ENCODE measurements at places on chromosomes 6 and 20.

DNA sequence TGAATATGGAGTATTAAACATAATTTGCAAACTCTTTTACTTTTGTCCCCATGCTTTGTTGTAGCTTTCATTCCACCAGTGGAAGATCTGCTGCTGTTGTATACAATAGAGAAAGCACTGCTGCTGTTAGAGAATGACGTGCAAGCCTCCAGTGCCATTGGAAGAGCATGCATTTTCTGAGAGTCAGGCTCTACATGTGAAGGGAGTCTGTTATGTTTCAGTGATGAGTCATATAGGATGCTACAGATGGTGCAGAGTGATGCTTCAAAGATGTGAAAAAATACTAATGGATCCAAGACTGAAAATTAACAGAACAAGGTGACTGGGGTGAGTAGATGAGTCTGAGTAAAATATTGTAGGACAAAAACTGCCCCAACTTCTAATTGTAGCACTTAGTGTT, 22.4 kb upstream of the BACH2 start:
- DNase-seq, result no peak

DNA sequence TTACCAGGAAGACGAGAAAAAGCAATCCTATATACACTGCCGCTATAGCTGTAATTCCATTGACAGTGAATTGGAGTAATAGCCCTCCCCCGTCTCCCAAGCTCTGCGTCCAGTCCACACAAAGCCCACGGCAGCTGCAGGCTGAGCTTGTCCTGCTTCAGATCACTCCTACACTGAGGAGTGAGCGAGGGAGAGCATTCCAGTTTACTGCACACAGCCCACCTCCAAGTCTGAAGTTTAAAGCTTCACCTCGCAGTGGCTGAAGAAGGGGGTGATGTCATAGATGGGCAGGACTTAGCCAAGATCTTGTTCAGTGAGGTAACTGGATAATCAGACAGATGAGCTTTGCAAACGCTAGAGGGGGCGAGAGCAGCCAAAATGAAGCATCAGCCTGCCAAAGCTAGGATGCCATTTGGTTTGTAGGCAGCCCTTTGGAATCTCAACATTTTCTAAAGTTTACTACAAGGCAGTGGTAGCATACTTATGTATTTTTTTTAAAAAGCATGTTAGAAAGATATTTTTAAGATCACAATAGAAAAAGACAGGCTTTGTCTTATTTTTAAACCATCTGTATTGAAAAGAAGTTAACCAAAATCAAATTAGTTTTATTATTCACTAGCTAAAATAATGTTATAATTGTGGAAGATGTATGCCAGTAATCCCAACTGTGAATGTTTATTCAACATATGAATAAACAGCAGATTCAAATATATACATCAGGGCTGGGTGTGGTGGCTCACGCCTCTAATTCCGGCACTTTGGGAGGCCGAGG, at the start of gene FLRT3:
Gene FLRT3, minus strand, starts transcription at position 213 of the 772 bp plus-strand sequence. CDS start 10,106 bp downstream, outside the sequence.
- peak; percentile 99 for DNase-seq

DNA sequence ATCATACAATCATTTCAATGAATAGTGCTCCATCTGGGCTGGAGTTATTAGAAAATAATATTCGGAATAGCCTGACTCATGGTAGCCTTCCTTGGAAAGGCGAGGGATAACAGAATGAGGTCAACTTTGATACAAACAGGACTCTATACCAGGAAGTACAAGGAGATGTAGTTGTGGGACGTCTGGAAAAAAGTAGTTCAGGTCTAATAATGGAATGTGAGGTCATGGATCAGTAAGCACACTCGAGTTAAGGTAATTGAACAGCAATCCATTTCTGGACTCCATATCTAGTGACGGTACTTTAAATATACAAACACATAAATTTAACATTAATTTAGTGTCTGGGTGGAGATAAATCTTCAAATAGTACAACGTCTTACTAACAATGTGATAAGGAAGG, 1204.0 kb upstream of the ADGRB3 start:
- DNase-seq, result no peak

GRCh38 chr6:41536795-41537758, 9.1 kb upstream of the FOXP4 start:
- no peak for DNase-seq

GRCh38 chr6:46217671-46218131, 46.9 kb upstream of the ENPP5 start:
- no peak for DNase-seq

GRCh38 chr20:33859157-33859695, 48.1 kb downstream of the CHMP4B start:
- DNase-seq, result no peak

DNA sequence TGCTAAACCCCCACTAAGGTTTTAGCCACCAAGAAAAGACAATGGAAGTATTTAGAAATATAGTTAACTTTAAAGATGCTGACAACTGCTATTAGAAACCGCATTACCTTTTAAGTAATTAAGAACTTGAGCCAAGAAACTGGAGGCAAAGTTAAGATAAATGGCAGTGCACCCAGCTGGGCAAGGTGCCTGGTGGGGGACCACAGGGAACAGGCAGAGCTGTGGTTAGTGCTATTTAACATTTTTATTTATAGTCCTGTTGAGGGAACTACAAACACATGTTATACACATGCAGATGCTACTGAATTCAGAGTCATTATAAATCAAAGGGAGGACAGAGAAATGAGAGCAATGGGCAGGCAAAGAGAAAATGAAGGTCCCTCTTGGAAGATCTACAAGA, 447.9 kb downstream of the TFAP2B start:
- peak; percentile 58 for DNase-seq

- DNase-seq, result no peak
These were observed 267.6 kb upstream of the SGK1 start for GRCh38 chr6:134585517-134585873.

DNA sequence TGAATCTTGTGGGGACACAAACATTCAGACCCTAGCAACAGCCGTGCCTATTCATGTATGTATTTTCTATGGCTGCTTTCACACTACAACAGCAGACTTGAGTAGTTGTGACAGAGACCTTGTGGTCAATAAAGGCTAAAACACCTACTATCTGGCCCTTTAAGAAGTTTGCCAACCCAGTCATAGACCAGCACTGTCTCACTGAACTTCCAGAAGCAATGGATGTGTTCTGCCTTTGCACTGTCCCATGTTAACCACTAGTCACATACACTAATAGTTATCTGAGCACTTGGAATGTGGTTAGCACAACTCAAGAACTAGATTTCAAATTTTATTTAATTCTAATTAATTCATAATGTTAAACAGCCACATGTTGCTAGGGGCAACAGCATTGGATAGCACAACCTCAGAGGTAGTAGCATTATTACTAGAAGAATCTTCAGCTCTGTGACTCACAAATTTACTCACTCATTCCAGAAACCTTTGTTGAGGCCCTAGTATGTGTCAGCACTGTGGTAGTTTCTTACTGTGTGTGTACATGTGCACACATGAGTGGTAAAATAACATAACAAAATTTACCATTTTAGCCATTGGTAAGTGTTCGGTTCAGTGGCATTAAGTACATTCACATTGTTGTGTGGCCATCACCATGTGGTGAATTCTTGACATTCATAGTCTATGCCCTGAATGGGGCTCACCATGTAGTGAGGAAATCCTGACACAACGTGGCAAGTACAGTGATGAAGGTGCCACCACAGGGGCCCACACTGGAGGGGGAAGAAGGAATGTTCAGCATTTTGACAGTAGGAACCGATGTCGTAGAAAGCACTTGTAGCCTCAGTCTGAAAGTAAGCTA, 107.3 kb downstream of the CEP57L1 start:
- DNase-seq, result no peak

- no peak for DNase-seq
These were observed 12.2 kb downstream of the TPD52L1 start for GRCh38 chr6:125165776-125166175.

GRCh38 chr6:143223895-143224294, 163.2 kb downstream of the AIG1 start:
- no peak for DNase-seq

DNA sequence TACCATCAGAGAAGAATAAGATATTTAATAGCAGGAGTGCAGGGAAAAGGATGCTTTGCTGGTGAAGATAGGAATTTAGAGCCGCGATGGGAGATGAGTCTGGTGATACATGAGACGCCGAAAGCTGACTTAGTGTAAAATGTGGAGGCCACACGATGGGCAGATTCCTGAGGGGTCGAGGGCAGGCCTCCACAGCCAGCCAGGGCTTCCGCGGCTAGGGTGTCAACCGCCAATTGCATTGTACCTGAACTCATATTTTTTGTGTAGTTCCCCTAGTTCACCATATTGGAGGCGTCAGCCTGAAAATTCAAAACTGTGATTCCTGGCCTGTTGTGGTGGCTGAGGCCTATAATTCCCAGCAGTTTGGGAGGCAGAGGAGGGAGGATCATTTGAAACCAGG, 8.5 kb downstream of the ETV7 start:
- DNase-seq, result no peak

DNA sequence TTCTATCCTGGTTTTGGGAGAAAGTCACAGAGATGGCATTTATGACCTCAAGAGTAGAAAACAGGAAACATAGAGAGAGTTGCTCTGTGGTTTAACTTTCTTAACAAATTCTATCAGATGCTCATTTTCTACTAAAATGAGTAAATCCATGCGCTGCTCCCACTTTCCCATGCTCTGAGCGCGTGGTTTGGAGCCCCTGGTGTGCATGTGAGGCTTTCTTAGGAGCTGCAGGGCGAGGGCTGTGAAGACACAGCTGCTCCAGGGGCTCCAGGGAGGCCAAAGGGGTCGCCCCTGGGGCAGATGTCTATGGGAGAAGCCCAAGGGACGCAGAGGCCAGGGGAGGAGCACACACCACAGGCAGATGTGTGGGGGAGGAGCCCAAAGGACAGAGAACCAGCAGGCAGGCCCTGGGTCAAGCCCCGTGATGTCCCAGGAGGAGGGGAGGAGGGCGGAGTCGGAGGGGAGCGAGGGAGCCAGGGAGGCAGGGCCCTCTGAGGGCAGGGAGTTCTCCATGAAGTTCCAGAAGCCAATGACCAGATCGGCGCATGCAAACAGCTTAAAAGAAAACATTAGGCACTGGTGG, 122.9 kb downstream of the IRF4 start:
- no peak for DNase-seq

DNA sequence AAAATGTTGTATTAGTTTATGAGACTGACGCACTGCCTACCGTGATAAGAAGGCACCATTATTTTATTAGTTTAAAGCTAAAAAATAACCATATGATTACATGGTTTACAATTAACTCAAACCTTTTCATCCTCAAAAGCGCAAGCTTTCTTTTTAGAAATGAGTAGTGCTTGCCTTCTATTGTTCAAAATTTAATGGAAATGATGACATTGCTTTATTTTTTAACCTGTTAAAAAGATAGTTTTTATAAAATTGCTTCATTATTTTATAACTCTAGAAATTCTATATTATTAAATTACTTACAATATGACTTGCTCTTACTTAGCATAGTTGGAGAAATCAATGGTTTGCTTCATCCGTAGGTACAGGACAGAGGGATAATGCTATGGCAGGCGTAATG, 78.7 kb upstream of the HDDC2 start:
- no peak for DNase-seq

- no peak for DNase-seq
These were observed 45.7 kb downstream of the HNF4A start for GRCh38 chr20:44400970-44401769.

DNA sequence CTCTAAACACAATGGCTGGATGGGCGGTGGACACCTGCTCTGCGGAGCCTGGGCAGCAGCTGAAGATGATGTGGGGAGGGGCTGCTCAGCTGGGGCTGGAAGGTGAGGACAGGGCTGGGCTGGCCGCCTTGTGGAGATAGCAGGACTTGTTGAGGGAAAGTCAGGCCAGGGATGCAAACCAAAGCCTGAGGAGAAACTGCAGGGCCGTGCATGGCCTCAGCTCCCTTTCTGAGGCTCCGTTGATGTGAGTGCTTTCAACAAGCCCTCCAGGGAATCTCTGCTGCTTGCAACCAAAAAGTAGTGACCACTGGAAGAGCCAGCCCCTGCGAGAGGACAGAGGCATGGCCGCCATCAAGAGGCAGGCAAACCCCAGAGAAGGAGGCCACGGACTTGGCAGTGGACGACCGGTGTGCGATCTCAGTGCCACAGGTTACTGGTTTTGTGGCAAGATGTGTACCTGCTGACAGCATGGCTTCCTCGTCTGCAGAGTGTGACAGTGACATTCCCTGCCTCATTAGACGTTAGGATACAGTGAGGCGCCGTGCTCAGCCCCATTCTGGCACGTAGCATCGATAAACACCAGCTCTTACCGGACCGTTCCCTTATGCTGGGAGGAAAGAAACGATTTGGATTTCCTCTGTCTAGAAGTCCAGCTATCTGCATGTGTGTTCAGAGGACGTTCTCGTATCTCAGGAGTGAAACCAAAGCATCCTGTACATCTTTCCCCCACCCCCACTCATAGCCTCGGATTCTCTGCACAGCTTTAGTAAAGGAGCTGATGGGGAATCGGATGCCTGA, 37.9 kb downstream of the ERMARD start:
- no peak for DNase-seq

GRCh38 chr6:146985966-146986365, 218.3 kb upstream of the STXBP5 start:
- DNase-seq, result no peak

- no peak for DNase-seq
These were observed 22.2 kb downstream of the TOX2 start for GRCh38 chr20:43936805-43937204.

GRCh38 chr20:50003253-50003656, 20.5 kb downstream of the SNAI1 start:
- no peak for DNase-seq

GRCh38 chr20:2981646-2982045, 61.8 kb upstream of the GNRH2 start:
- DNase-seq, result no peak

GRCh38 chr20:36873498-36874189, 2.3 kb upstream of the TLDC2 start:
- no peak for DNase-seq

DNA sequence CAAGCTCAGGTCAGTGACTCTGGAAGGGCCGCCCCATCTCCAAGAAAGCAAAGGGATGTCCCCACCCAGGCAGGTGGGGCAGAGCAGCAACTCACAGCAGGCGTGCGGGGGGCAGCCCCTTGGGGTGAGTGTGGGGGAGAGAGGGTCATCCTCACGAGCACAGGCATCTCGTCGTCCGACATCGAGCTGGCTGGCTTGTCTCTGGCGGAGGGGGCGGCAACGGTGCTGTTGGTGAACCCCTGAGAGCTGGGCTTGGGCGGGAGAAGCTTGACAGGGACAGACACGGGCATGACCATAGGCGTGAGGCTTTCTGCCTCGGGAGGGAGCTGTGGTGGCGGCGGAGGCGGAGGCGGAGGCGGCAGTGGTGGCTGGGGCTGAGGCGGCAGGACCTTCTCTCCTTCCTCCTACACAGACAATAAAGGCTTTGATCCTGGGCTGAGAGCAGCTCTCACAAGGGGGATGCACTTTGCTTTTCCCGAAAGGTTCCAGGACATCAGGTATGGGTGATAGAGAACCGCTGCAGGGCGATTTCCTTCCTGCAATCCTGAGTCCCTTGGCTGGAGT, 45.6 kb upstream of the MRPS10 start:
- DNase-seq, result no peak
